ENCODE measurements at places on chromosomes 3 and 15.

- peak; percentile 68 for DNase-seq
Measured at GRCh38 chr3:114308830-114309229, 15.0 kb downstream of the TIGIT start.

DNA sequence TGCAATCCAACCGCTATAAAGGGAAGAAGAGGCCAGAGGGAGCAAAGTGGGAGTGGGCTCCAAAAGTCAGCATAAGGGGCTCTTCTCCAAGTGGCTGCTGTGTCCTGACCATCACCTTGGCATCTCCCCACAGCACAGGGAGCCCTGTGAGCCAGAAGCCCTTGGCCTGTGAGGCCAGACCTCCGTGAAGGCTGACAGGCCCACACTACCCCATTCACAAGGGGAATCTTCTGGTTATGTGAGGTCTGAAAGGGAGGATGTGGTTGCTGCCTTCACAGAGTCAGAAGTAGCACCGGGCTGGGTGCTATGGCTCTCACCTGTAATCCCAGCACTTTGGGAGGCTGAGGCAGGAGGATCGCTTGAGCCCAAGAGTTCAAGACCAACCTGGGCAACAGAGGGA lies 2.6 kb upstream of the ULK3 start:
- peak; percentile 32 for DNase-seq

- no peak for DNase-seq
Measured at GRCh38 chr3:173617490-173617889, 219.9 kb downstream of the NLGN1 start.

DNA sequence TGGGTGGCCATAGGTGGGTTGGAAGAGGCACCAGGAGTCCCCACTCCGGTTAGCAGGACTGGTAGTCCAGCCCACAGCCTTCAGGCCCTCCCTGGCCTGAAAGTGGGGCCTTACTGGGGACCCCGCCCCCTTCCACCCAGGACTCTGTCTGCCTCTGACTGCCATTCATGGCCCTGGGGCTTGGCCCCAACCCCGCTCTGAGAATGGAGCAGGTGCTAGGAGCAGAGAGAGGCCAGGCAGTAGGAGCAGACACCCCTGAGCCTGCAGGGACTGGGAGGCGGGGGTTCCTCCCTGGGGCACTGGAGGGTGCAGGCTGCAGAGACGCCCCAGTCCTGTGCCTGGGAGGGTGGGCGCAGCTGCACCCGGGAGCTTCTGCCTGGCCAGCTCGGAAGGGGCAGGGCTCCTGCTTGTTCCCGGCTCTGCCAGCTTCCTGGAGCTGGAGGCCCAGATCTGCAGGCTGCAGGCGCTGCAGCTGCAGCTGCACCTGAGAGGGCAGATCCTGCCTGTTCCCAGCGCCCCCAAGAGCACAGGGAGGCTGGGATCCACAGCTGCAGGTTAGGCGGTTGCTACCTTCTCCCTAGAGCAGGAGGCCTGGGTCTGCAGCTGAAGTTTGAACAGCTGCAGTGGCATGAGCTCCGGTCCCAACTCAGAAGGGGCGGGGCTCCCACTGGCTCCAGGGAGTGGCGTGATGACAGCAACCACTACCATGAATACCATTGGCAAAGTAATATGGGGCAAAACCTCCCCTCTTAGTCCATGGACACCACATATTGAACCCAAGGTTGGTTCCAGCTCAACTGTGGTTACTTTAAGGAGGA lies 194.7 kb downstream of the SQOR start:
- DNase-seq = no peak

DNA sequence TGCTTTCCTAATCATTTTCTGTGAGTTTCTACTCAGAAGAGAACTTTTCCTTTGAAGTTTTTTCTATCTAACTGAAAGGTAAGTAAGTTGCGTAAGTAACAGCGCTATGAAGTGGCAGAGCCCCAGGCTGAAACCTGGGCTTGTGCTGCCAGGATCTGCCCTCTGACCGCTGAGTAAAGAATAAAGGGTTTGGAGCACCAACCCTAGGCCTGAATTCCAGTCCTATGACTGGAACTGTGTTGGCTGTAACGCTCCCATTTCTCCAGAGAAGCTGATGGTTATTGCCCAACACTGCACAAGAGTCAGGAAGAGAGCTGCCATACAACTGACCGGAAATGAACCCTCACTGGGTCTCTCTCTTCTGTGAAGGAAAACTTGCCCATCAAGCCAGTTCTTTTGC lies 87.0 kb downstream of the FOXB1 start:
- DNase-seq = no peak

DNA sequence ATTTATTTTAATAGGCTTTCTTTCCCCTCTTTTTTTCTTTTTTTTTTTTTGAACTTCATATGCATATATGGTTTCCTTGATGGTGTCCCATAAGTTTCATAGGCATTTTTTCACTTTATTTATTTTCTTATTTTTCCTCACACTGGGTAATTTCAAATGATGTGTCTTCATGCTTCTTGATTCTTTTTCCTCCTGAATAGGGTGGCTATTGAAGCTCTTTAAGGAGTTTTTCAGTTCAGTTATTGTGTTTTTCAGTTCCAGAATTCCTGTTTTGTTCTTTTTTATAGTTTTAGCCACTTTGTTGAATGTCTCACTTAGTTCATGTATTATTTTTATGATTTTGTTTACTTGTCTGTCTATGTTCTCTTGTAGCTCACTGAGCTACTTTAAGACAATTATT lies 273.2 kb downstream of the NFKBIZ start:
- DNase-seq = no peak

GRCh38 chr15:69486481-69487110 lies 34.0 kb downstream of the RPLP1 start:
- no peak for DNase-seq

- no peak for DNase-seq
Measured at GRCh38 chr3:30140356-30141075, 465.9 kb upstream of the TGFBR2 start.

GRCh38 chr3:59265566-59265965 lies 215.7 kb upstream of the CFAP20DC start:
- no peak for DNase-seq

DNA sequence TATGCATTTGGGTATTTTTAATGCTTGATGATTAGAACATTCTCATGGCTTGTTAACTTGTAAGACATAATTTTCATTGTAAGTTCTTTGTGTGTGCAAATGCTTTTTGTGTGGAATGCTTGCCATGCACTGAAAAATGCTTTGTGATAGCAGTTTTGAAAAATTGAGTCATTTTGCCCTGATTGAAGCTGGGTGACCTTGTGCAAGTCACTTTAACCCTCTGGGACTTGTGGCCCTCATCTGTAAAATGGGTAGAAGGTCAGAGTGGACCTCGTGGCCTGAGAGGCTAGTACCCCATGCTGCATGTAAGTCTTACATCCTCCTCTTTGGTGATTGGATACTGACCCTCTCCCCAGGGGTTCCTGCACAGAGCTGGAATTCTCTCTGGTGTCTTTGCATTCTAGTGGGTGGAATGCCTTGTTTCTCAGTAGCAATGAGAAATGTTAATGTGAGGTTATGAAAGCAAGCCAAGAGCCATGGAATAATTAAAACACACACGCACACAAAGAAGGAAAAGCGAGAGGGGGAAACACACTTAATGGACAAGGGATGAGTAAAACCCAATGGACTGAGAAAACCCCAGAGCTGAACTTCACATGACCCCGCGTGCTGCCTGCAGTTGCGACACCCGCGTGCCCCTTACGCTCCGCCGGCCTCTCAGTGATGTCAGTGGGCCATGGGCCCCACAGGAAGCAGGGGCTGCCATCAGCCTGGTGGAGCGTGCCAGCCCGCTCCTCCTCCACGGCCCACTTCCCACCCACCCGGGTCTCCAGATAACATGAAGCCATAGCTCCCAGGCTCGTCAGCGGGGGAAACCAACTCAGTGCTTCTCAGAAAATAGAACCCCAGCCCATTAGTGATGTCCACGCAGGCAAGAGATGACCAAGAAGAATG lies 44.0 kb downstream of the SMAD3 start:
- no peak for DNase-seq

DNA sequence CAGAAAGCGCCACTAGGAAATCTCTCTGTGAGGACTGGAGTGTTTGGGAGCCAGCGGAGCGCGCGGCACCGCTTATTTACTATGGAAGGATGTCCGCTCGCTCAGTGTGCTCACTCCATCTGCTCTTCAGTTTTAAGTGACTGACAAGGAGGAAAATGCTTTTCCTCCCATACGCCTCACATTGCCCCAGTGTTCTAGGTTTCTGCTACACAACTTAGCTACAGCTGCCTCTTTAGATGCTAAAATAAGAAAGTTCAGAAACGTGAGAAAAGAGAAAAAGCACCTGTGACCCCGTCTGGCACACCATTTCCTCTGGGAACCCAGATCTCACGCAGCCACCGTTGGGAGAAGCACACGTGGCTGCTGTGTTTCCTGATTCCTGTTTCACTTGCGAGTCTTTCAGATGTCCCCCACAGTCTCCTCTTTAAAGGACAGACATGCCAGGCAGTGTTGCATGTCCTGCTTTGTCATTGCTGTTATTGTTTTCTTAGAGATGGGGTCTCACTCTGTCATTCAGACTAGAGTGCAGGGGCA lies 11.7 kb upstream of the MUSTN1 start:
- no peak for DNase-seq

DNA sequence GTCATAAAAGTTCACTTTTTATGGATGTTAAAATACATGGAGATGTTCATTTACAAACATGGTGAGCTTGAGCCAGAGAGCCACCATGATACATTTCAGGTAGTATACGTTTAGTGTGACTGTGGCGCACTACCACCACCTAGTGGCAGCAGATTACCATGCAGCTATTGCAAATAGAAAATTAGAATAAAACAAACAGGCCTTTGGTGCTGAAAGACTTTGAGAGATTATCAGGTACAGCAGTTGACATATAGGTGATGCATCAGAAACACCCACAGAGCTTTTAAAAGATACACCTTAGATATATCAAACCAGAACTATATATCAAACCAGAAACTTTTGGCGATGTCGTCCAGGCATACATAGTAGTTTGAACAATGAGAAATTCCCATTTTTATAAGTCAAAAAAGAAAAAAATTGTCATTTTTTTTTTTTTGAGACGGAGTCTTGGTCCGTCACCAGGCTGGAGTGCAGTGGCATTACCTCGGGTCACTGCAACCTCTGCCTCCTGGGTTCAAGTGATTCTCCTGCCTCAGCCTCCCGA lies 42.0 kb upstream of the ICE2 start:
- peak; percentile 91 for DNase-seq

DNA sequence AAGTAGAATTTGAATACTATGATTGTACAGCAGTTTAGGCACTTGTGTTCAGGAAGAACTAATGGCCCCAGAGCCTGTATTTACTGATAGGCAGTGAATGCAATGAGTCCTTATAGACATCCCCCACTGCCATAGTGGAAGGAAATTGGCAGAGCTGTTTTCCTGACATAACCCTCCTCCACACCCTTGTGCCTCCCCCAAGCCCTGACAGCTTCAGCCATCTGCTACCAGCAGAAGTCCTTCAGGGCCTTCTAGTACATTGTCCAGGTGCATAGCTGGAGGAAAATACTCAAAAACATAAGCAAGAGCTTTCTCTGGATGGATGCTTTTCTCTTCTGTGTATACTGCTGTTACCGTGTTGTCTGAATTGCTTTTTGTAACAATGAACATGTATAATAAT lies 20.6 kb downstream of the ARHGAP31 start:
- no peak for DNase-seq

DNA sequence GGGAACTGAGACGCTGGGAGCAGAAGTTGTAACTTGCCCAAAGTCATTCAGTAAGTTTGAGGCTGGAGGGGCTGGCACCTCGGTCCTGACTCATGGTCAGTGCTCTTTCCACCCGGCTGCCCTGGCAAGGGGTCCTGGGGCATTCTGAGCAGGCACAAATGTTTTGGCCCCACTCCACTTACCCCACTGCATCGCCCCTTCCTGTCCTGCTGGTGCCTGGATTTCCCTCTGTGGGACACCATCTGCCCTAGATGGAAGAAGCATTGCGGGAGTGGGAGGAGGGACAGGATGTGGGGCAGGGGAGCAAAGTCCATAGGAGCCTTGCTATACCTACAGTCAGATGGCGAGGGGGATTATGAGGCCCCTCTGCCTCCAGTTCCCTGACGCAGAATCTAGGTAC lies 4.5 kb downstream of the CORO2B start:
- DNase-seq = no peak

DNA sequence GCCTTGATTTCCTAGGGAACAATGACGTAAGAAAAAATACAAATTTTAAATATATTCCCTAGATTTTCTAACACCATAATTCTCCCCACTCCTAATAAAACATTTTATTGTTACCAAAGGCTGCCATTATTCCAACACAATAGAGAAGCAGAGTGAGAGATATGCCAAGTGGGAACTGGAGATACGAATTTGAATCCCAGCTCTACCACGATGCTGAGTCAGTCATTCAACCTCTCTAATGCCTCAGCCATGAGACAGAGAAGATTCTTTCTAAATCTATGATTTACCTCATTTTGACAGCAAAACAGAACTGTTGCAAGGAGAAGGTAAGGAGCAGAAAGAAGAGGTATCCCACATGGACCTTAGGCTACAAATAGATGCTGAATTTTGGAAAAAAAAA lies 112.5 kb downstream of the IGF2BP2 start:
- no peak for DNase-seq

DNA sequence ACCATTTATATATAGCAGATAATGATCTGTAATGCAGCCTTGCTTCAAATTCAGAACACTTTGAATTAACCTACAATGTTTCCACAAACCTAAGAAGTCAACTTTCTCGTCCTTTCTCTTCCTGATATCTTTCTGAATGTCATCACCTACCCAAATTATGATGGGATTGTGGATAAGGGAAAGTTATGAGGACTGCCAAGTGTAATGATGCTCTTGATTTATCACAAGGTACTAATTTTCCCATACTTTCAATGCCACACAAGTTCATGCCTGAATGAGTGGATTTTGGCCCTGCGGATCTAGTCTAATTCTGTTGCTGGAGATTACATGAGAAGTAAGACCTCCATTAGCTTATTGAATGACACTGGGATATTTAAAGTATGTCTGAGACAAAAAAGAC lies 82.6 kb upstream of the NANOGP8 start:
- DNase-seq = no peak

- DNase-seq = no peak
Measured at GRCh38 chr15:65829130-65829764, 37.2 kb upstream of the DENND4A start.

- peak; percentile 29 for DNase-seq
Measured at GRCh38 chr3:124620600-124621063, 109.6 kb upstream of the UMPS start.

DNA sequence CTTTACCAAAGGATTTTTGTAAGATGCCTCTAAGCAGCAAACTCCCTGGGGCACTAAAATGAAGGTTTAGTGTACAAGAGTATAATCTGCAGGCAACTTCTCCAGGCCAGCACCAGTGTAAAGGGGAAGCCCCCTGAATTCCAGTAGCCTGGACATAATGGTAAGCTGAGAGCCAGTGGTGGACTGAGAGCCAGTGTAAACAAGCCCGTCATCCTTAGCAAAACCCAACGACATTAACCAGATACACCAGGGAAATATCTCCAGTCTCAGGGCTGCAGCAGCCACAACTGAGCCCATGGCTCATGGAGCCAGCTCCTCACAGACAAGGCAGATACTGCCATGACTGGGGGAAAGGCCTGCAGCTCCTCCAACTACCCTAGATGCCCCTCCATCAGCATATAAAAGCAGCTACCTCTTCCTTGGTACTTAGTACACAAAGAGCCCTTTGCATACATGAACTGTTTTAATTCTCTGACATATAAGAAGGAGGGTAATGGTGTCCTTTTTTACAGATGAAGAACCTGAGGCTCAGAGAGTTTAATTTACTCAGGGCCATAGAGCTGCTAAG lies 21.7 kb downstream of the PARP16 start:
- no peak for DNase-seq
